Activated T-cell treated with anti-CD3 and anti-CD28 coated beads, Interleukin-2, amount 50 U/mL, for 72 hours (primary cell): ENCODE measurements at places on chromosomes 7 and 10. TPM values are rescaled to one million over a fixed set of nuclear protein-coding genes. Genes with fewer than 3 reads are reported as not detected.

CPN1 gene
- total RNA-seq, result not detected

GRCh38 chr7:5649641-5650040 lies 131.8 kb downstream of the RNF216 start:
- DNase-seq, result no peak

GRCh38 chr10:92387289-92387940 lies 96.4 kb downstream of the MARCHF5 start:
- DNase-seq, result no peak

DPP6 gene
- not detected for total RNA-seq

DNA sequence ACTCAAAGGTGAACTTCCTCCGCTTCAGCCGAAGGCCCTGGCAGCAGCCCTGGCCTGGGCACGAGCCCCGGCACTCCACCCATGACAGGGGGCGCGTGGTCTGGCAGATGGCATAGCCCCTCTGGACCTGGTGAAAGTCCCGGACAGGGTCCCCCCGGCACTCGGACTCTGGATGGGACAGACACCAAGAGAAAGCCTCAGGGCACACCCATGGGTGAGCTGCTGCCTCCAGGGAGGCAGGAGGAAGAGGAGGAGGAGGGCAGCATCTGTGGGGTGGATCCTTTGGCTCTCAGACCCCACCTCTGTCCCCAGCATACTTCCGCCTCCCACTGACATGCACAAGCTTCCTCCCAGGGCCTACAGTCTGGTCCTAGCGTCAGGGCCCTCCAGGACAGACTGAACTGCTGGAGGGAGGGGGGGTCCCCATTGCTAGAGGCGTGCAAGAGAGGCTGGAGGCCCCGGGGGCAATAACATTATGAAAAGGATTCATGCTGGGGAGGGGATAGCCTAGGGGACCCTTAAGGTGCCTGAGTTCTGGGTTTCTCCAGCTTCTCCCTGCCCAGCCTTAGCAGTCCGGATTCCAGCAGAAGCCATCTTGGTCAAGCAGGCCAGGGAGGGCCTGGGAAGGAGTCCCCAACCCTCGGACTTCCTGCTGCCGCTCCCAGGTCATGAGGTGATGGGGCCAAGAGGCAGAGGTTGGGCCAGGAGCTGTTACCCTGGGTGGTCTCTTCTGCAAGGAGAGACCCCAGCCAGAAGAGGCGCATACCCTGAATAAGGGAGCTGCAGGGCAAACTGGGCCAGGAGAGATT lies 169.3 kb downstream of the LCOR start:
- no peak for DNase-seq

DNA sequence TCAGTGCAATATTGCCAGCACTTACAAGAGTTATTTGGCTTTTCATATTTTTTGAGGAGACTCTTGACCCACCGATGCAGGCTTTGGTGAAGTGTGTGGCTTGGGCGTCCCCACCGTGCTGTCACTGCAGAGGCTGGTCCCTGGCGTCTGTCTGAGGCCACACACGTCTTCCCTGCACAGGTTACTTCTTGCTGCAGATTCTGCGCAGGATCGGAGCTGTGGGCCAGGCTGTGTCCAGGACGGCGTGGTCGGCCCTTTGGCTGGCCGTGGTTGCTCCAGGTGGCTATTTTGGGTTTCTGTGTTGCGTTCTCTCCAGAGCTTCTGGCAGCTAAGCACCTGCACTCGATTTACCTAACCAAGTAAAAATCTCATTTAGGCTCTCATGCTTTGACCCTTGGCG lies 18.9 kb downstream of the SUN1 start:
- DNase-seq, result no peak

- DNase-seq, result no peak
These were observed 264.3 kb downstream of the CACNA2D1 start for GRCh38 chr7:82179311-82179710.

DNA sequence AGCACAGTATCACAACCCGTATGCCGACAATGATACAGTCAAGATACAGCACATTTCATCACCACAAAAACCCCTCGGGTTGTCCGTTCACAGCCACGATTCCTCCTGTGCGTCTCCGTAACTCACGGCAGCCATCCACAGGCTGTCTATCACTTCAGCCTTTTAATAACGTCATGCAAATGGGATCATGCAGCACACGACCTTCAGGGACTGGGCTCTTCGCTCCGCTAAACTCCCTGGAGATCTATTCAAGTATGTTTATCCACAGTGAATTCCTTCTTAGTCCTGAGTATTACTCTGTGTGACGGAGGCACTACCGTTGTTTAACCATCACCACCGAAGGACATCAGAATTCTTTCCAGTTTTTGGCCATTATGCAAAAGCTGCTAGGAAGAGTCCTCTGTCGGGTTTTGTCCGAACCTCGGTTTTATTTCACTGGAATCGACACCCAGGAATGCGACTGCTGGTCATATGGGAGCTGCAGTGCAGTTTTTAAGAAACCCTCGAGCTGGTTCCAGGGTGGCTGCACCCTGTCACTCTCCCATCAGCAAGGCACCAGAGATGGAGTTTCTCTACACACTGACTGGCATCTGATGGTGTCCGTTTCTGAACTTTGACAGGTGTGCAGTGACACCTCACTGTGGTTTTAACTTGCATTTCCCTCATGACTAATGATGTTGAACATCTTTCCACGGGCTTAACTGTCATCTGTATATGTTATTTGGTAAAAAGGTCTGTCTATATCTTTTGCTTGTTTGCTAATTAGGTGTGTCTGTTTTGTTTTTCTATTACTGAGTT lies 193.6 kb downstream of the MAD1L1 start:
- no peak for DNase-seq

DNA sequence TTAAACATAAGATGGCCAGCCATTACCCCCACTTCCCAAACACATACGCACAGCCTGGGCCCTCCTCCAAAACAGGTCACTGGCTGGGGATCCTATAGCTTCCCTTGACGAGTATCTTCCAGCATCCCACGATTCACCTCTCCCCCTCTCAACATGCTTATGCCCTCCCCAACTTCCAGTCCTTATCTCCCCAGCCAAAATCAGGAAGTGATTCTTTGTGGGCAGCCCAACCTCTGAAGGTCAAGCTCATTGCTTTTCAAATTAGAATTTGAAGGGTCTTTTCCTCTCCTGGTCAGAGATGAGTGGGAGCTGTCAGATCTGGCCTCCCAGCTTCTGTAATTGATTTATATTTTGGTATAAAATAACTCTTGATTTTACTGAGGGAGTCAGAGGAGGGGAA lies 133.6 kb downstream of the ATXN7L1 start:
- no peak for DNase-seq

- DNase-seq, result peak; percentile 33
These were observed 163.1 kb downstream of the PRKCQ start for GRCh38 chr10:6416892-6417512.
